Activated CD4-positive, alpha-beta T cell treated with anti-CD3 and anti-CD28 coated beads, Interleukin-2, amount 10 ng/mL, durations not matched to agents 7 days and 5 days (primary cell): ENCODE measurements at places on chromosomes 3 and 15. TPM values are rescaled to one million over a fixed set of nuclear protein-coding genes. Genes with fewer than 3 reads are reported as not detected.

Gene ELL3
- 2.9 TPM for total RNA-seq

Gene GPR62
- total RNA-seq = not detected

Gene A4GNT
- not detected for total RNA-seq

Gene DLL4
- not detected for total RNA-seq

Gene CSPG4
- not detected for total RNA-seq

Gene RHCG
- total RNA-seq = not detected

Gene VGLL3
- not detected for total RNA-seq

DNA sequence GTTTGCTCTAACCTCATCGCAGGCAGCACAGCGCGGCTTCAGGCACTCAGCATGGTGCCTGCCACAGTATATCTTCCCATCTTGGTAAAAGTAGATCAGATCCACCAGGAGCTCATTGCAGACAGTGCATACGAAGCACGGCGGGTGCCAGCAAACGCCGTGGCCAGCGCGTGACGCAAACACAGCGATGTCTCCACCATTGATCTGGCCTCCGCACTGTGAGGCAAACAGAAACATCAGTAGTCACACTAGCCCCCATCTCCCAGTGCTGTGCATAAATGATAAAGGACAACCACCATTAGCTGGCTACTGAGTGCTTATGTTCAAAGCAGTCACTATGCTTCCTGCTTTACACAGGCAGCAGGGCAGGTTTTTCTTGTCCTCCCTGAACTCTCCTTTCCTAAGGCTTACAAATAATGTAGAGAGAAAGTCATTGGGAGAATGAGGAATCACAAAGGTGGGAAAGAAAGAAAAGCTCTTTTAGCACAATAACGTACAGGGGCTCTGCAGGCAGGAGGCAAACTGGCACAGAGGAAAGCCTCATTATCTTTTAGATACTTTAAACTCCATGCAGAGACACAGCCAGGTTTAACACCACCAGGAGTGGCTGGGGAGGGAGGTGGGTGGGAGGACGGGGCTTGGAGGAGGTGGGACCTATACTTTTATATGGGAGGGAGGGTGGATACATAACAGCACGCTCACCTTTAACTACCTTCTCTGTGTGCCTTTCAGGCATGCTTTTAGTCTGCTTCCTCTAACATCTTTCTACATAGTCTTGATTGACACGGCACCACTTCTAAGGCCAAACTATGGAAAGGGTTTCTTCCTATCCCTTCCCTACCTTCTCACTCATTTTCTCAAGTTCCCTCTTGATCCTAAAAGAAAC is 67.9 kb downstream of the PRICKLE2 start:
- H3K4me3 ChIP-seq = no peak overlapping the region
- no peaks in the 10 kb centered on the region for H3K4me1 ChIP-seq
- H3K27ac ChIP-seq = no peak overlapping the region

GRCh38 chr3:46479696-46480095 is 15.0 kb upstream of the LTF start:
- no peak overlapping the region for H3K4me3 ChIP-seq
- no peaks in the 10 kb centered on the region for H3K4me1 ChIP-seq
- DNase-seq = no peak
- no peaks in the 10 kb centered on the region for H3K36me3 ChIP-seq
- peaks cover 30% of the 10 kb centered on the region for H3K27me3 ChIP-seq
- peak overlapping the region; percentile 10 for H3K27ac ChIP-seq

DNA sequence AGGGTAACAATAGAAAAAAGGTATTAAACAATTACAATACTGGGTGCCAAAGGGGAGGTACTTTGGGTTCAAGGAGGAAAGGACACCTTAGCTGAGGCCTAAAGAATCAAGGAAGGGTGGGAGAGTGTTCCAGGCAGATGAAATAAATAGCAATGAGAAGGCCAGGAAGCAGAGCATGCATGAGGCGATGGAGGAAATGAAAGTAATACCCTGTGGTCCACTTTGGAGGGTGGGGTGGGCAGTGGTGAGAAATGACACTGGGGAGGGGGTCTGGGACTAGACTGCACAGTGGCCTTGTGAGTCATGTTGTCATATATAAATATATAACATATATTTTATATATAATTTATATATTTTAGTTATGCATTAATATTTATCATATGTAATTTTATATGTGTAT is 55.9 kb downstream of the BHLHE40 start:
- no peak overlapping the region for H3K27ac ChIP-seq
- no peak for DNase-seq
- peaks cover 29% of the 10 kb centered on the region for H3K4me1 ChIP-seq
- no peaks in the 10 kb centered on the region for H3K36me3 ChIP-seq
- no peak overlapping the region for H3K4me3 ChIP-seq
- no peaks in the 10 kb centered on the region for H3K27me3 ChIP-seq

DNA sequence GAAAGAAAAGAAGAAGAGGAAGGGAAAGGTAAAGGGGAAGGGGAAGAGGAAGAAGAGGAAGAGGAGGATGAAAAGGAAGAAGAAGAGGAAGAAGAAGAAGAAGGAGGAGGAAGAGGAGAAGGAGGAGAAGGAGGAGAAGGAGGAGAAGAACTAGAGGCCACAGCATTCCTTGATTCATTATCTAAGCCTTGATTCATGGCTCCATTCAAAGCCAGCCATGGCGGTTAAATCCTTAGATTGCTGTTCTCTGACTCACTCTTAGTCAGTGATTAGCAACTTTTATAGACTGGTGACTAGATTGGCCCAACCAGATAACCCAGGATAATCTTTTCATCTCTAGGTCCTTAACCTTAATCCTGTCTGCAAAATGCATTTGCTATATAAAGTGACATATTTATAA is 47.6 kb downstream of the OSTN start:
- H3K27ac ChIP-seq = no peak overlapping the region
- H3K36me3 ChIP-seq = no peaks in the 10 kb centered on the region
- DNase-seq = no peak
- peaks cover 14% of the 10 kb centered on the region for H3K4me1 ChIP-seq
- peaks cover 1% of the 10 kb centered on the region for H3K27me3 ChIP-seq
- H3K4me3 ChIP-seq = no peak overlapping the region

DNA sequence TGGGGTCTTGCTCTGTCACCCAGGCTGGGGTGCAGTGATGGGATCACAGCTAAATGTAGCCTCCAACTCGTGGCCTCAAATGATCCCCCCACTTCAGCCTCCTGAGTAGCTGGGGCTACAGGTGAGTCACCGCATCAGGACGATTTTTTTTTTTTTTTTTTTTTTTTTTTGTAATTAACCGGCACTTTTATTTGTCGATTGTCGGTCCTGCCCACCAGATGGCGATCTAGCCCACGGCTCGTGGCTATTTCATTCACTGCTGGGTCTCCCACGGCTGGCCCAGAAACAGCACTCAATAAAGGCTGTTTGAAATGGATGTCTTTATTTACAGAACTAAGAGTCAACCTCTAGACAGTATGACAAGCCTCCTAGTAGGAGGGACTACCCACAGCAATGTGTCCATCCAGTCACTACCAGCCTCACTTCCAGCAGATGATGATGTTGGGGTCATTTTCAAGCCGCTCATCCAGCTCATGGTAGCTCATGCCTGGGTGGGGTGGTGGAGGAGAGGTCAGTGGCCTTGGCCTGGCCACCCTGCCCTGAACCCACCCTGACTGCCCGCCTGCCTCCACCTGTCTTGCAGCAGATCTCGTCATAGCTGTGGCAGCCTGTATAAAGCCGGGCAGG is 1.8 kb upstream of the ZMYND10 start:
- peaks cover 66% of the 10 kb centered on the region for H3K4me1 ChIP-seq
- no peaks in the 10 kb centered on the region for H3K27me3 ChIP-seq
- no peak overlapping the region for H3K4me3 ChIP-seq
- DNase-seq = peak; percentile 81
- H3K27ac ChIP-seq = peak overlapping the region; percentile 60
- H3K36me3 ChIP-seq = peaks cover 23% of the 10 kb centered on the region

- DNase-seq = no peak
- no peak overlapping the region for H3K27ac ChIP-seq
- no peaks in the 10 kb centered on the region for H3K36me3 ChIP-seq
- H3K27me3 ChIP-seq = peaks cover 8% of the 10 kb centered on the region
- no peaks in the 10 kb centered on the region for H3K4me1 ChIP-seq
Observed at GRCh38 chr3:149402481-149402880, 25.0 kb upstream of the TM4SF1 start.

- DNase-seq = no peak
- H3K27me3 ChIP-seq = peaks cover 40% of the 10 kb centered on the region
- H3K4me1 ChIP-seq = no peaks in the 10 kb centered on the region
- peak overlapping the region; percentile 7 for H3K4me3 ChIP-seq
Observed at GRCh38 chr3:126211569-126211968, 31.2 kb upstream of the ALDH1L1 start.

DNA sequence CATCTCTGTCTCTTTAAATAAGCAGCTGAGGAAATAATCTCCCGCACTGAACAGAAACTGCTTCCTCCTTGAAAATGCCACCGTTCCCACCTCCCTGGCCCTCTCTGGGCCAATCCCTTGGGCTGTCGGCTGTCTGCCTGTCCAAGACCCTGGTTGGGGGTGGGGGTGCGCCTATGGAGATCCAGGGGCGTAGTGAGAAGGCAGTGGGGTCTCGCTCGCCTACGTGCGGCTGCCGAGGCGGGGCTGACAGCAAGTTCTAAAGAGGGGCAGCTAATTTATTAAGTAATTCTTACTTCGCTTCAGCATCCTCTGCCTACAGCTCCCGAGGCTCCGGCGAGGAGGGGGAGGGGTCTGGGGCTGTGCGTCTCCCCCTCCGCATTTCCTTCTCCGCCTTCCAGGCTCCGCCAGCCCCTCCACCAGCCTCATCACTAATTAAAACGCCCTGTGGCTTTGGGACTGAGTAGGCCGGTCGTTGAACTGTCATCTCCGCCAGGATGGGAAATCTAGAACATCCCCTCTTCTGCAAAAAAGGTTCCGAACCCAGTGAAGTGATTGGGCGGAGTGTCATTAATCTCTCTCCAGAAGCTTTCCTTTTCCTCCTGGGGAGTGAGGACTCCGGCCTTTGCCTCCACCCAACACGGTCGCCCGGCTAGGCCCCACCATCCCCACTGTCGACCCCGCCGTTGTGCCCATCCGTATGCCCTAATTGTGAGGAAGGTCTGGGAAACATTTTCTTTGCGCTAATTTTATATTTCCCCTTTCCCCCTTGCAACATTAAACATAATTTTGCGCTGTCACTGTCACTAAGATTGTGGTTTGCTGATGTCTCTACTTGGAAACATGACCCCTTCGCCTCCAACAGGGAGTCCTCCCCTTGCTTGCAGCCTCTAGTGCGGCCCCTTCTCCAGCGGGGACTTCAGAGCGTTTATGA is 16.9 kb downstream of the NR2F2 start:
- H3K4me1 ChIP-seq = no peaks in the 10 kb centered on the region
- peaks cover 3% of the 10 kb centered on the region for H3K36me3 ChIP-seq
- no peak overlapping the region for H3K27ac ChIP-seq
- no peak for DNase-seq
- no peak overlapping the region for H3K4me3 ChIP-seq
- H3K27me3 ChIP-seq = peaks cover 94% of the 10 kb centered on the region
